ENCODE measurements at places on chromosomes 1 and 21. TPM values are rescaled to one million over a fixed set of nuclear protein-coding genes. Genes with fewer than 3 reads are reported as not detected.

GRCh38 chr1:203136409-203137042 lies 9.0 kb downstream of the ADORA1 start:
- DNase-seq = peak; percentile 59

DNA sequence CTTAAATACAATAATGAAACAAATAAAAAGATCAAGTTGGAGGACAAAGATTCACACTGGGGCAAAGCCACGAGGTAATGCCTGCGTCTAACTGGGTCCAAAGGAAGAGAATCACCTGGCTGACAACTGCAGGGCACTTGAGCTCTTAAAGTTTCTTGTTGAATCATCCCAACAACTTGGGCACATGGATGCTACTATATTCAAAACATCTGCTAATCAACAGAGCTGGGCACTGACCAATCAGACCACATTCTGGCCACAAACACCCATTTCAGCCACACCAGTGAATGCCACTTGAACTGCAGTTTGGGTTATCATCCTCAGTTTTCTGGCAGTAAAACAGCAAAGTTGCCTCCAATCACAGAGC lies 51.0 kb downstream of the ABCA4 start:
- no peak for DNase-seq

DNA sequence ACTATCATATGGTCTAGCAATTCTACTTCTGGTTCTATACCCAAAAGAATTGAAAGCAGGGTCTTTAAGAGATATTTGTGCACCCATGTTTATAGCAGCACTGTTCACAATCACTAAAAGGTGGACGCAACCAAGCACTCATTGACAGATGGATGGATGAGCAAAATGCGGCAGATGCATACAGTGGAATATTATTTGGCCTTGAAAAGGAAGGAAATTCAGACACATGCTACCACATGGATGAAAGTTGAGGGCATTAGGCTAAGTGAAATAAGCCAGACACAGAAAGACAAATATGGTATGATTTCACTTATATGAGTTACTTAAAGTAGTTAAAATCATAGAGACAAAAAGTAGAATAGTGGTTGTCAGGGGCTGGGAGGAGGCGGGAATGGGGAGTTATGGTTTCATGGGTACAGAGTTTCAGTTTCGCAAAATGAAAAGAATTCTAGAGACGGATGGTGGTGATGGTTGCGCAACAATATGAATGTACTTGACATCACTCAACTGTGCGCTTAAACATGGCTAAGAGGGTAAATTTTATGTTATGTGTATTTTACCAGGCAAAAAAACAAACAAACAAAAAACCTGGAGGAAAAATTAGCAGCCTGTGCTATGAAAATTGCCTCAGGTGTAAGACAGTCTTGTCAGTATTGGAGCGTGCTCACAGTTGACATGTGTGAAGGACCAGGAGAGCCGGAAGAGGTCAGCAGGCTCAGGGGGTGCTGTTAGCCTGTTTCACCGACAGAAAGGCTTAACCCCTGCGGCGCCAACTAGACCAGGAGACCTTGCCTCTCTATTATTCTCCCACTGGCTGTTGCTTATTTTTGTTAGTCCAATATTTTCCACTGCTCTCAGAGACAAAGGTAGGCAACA lies 26.5 kb downstream of the CD247 start:
- DNase-seq = no peak

- DNase-seq = no peak
Measured at GRCh38 chr1:209150114-209150513, 433.4 kb upstream of the CAMK1G start.

GRCh38 chr1:169486281-169487051 lies 722 bp upstream of the SLC19A2 start:
- no peak for DNase-seq

- DNase-seq = no peak
Measured at GRCh38 chr1:213269829-213270228, 218.8 kb downstream of the RPS6KC1 start.

OR2W3 gene
- not detected for total RNA-seq

GRCh38 chr1:43427941-43428340 lies 25.8 kb downstream of the HYI start:
- DNase-seq = no peak

DNA sequence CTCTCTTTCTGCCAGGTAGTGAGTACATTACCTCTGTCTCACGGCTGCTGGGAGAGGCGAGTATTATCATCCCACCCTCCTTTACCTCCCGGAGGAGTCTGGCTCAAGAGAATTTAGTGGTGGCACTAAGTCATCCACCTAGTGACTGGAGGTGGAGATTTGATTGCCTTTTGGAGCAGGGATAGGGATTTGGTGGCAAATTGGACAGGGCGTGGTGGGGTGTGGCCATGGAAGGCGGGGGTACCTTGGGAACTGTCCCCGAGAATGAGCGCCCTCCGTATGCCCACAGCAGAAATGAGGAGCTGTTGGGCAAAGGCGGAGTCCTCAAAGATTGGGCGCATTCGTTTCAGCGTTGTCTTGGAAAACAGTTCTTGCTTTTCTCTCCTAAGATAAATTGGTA lies 32.1 kb upstream of the HMGN1 start:
- no peak for DNase-seq

GRCh38 chr1:228405200-228405978 lies 1.2 kb downstream of the TRIM11 start:
- no peak for DNase-seq

DNA sequence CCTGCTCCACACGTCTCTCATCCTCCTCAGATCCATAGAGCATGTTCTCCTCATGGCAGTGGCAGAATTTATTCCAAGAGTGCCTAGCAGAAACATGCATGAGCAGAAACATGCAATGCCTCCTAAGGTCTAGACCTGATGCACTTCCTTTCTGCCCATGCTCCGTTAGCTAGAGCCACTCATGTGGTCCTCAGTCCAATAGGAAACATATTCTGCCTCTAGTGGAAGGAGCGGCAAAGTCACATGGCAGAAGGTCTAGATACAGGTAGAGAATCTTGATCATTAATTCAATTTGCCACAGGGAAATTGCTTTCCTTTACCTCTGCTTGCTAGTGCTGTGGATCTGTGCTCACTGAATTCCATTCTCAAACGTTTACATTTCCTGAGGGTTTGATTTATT lies 130.4 kb downstream of the KIF26B start:
- DNase-seq = no peak

- no peak for DNase-seq
Measured at GRCh38 chr1:162977944-162978568, 91.1 kb upstream of the RGS4 start.

GRCh38 chr21:22536509-22536908 lies 1538.3 kb downstream of the NCAM2 start:
- no peak for DNase-seq

- no peak for DNase-seq
Measured at GRCh38 chr1:245092638-245092976, 62.2 kb upstream of the KIF26B start.

GRCh38 chr1:72271555-72272085 lies 10.7 kb downstream of the NEGR1 start:
- no peak for DNase-seq

DNA sequence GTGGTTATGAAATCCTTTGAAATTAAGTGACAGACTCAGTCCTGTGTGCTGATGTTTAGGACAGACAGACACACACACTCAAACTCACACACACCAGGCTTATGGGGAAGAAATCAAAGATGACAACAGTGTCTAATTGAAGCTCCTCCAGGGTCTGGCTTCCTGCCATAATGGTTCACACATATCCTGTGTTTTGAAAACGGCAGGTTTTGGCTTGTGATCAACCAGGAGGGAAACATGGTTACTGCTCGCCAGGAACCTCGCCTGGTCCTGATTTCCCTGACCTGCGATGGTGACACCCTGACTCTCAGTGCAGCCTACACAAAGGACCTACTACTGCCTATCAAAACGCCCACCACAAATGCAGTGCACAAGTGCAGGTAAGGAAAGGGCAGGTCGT lies 4.6 kb downstream of the MTARC1 start:
- DNase-seq = no peak

GRCh38 chr1:33649759-33650158 lies 177.3 kb downstream of the ZSCAN20 start:
- DNase-seq = no peak

GRCh38 chr21:35843911-35844667 lies 216.2 kb downstream of the SETD4 start:
- no peak for DNase-seq

- DNase-seq = peak; percentile 63
Measured at GRCh38 chr1:93878501-93878888, 511 bp downstream of the DNTTIP2 start.

EPHA8 gene
- total RNA-seq = not detected

- DNase-seq = no peak
Measured at GRCh38 chr1:205926213-205926612, 17.0 kb downstream of the SLC26A9 start.

DNA sequence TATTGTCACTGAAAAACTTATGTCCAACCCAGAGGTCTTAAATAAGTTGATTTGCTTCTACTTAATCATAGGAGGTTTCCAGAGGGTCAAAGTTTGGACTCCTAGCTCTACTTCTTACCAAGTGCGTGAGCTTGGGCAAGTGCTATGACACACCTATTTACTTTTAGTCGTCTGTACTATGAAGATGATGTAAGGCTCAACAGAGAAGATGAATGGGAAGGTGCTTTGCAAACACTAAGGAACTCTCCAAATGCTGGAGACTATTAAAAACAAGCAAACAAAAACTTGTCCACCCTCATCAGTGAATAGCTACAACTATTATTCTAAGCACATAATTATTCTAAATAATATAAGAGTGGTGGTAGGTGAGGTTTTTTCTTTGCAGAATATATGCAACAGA lies 232.3 kb upstream of the USP24 start:
- no peak for DNase-seq
